ENCODE measurements at places on chromosomes 7 and 10. TPM values are rescaled to one million over a fixed set of nuclear protein-coding genes. Genes with fewer than 3 reads are reported as not detected.

OR2A1 gene
- total RNA-seq: not detected

PRPS1L1 gene
- not detected for total RNA-seq

GSAP gene
- 2.3 TPM for total RNA-seq

CYP2C8 gene
- not detected for total RNA-seq

FAM131B gene
- total RNA-seq: 0.29 TPM

CLEC2L gene
- total RNA-seq: not detected

CALHM3 gene
- total RNA-seq: 0.22 TPM

CFTR gene
- not detected for total RNA-seq

HECW1 gene
- 16.6 TPM for total RNA-seq

HEPACAM2 gene
- not detected for total RNA-seq

FKBP14 gene
- 10.3 TPM for total RNA-seq

ANXA8 gene
- total RNA-seq: 30.7 TPM

INSIG1 gene
- 14.2 TPM for total RNA-seq

SMARCD3 gene
- 7.5 TPM for total RNA-seq
